Hepatocyte (in vitro differentiated cells): ENCODE measurements at places on chromosomes 2 and 18. TPM values are rescaled to one million over a fixed set of nuclear protein-coding genes. Genes with fewer than 3 reads are reported as not detected.

C2orf80 gene
- not detected in 2 replicates for polyA plus RNA-seq

FBXO15 gene
- 0.69 and 0.84 TPM in 2 replicates for polyA plus RNA-seq

EMILIN1 gene
- 109 and 128 TPM in 2 replicates for polyA plus RNA-seq

- DNase-seq = no peak
Observed at GRCh38 chr2:99156891-99157290, 2.1 kb downstream of the LIPT1 start.

- DNase-seq = no peak
Observed at GRCh38 chr2:191180713-191181112, 29.9 kb upstream of the STAT4 start.
